Activated T-helper 1 cell treated with anti-CD3 and anti-CD28 coated beads, Interleukin-12 subunit alpha, Interleukin-12 subunit beta, Interleukin-2, Interleukin-4 antibody, amounts not matched to agents 30 ng/mL and 10 ng/mL and 1 ng/mL, durations not matched to agents 14 hours and 24 hours and 36 hours (primary cell): ENCODE measurements at places on chromosomes 16 and 17. TPM values are rescaled to one million over a fixed set of nuclear protein-coding genes. Genes with fewer than 3 reads are reported as not detected.
A peak's percentile ranks its signal among the peaks of the same experiment; 100 is the strongest.

MPP3 gene
- total RNA-seq, result 0.22 and 0.47 TPM in 2 replicates

C16orf92 gene
- total RNA-seq, result not detected in 2 replicates

DNA sequence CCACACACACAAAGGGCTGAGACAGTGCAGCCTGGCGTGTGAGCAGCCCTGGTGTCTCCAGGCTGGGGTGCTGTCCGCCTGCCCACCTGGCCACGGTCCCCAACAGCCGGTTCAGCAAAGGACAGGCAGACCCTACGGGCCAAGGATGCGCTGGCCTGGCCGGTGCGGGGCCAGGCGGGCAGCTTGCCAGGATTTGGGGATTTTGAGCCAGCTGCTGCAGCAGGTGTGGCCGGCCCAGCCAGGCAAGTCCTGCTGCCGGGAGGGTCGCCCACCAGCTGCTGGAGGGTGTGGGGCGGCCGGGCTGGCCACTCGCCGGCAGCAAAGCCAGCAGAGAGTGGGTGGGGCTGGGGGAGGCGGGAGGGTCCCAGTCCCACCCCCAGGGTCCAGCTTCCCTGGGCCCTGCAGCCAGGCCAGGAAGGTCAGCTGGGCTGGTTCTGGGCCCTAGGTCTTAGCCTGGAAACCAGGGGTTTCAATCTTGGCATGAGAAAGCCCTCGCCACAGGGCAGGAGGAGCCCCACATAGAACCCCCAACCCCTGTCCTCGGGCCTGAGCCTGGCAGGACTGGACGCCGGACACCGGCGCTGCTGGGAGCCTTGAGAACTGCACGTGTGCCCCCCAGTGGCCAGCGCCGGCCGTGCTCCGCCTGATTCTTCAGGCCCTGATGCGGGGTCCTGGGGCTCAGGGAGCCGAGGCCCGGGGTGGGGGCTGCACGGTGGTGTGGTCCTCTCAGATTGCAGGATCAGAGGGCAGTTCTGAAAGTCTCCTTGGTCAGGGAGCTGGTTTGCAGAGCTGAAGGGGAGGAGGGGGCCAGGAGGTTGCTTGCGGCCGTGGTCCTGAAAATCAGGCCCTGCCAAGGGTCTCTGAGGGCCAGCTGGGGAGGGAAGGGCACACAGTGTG lies 17.6 kb upstream of the SSTR5 start:
- DNase-seq, result no peak

DNA sequence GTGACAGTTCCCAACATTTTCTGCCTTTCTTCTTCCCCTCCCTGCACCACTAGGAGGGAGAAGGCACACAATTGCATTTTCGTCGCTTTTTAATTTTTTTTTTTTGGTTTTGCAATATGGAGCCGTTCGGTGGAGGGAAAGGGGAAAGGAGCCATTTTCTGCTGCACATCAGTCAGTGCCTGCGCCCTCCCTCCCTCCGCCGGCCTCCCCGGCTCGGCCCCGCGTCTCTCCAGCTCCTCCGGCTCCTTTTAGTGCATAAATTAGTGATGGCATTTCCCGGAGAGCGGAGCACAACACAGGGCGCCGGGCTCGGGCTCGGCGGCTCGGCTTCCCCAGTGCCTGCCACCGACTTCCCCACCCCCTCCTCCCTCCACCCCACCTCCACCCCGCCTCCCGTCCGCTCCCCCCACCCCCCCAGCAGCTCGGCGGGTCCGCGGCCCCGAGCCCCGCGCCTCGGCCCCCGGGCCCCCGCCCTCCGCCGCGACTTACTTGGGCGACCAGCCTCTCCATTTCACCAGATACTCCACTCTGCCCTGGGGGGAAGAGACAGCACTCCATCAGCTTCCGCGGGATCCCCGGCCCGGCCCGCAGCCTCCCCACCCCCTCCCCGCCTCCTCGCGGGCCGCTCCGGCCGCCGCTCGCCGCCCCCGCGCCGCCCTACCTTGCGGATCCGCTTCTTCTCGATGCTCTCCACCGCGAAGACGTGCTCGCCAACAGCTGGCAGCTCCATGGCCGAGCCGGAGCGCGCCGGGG lies 542 bp downstream of the CBX4 start:
- DNase-seq, result peak; percentile 51

GRCh38 chr17:75488693-75489510 lies 26.4 kb downstream of the CASKIN2 start:
- DNase-seq, result no peak

- no peak for DNase-seq
Observed at GRCh38 chr16:22816475-22816874, 2.5 kb downstream of the HS3ST2 start.

- no peak for DNase-seq
Observed at GRCh38 chr16:28602529-28602928, 5.7 kb upstream of the SULT1A2 start.

DNA sequence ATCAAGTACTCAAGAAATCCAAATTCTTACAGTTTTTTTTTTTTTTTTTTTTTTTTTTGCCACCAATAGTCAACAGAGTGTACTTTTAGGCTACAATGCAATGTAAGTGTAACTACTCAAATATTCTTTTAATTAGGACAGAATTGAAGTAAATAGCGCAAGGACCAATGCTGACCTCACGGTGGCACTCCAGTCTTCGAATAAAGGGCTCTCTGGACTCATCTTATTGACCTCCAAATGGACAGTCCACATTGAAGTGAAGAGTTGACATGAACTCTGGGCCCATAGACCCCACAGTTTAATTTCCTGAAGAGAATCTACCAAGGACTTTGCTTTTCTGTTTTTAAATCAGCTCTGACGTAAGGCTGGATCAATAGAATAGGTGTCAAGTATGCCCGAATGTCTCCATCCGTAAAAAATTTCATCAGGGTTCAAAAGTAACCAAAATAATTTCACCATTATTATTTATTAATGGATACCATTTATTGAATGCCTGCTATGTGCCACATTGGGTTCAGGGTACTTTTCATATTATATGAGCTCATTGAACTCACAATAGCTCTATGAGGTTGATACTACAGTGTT lies 7.3 kb upstream of the DDX52 start:
- no peak for DNase-seq

DNA sequence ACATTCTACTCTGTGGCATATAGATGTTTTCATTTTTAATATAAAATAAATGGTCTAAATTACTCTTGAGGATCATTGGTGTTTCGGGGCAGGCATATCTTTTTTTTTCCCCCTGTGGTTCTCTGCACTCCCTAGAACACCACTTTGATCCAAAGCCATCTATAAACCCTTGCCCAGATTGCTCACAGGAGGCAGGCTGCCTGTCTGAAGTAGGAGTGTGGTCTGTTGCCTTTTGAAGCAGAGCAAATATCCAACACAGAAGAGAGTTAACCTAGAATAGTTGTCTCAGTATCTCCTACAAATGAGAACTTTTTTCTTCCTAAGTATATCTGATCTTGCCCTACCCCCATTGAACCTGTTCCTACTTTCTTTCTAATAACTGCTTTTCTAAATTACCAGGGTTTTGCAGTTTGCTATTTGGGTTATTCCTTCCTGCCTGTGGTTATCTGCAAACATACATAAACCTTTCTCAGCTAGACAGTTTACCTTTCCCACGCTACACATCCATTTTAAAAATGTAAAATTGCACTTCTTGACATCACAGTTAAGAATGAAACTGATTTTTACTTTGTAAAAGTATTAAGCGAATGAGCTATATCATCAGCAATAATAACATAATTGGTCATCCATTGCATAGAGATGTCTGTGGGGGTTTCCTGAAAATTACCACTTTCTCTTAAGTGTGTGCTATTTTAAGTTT lies 4.7 kb upstream of the CMTM1 start:
- no peak for DNase-seq

RUNDC3A gene
- 0.13 and 0.22 TPM in 2 replicates for total RNA-seq

MBTD1 gene
- 12.0 and 14.2 TPM in 2 replicates for total RNA-seq

DNA sequence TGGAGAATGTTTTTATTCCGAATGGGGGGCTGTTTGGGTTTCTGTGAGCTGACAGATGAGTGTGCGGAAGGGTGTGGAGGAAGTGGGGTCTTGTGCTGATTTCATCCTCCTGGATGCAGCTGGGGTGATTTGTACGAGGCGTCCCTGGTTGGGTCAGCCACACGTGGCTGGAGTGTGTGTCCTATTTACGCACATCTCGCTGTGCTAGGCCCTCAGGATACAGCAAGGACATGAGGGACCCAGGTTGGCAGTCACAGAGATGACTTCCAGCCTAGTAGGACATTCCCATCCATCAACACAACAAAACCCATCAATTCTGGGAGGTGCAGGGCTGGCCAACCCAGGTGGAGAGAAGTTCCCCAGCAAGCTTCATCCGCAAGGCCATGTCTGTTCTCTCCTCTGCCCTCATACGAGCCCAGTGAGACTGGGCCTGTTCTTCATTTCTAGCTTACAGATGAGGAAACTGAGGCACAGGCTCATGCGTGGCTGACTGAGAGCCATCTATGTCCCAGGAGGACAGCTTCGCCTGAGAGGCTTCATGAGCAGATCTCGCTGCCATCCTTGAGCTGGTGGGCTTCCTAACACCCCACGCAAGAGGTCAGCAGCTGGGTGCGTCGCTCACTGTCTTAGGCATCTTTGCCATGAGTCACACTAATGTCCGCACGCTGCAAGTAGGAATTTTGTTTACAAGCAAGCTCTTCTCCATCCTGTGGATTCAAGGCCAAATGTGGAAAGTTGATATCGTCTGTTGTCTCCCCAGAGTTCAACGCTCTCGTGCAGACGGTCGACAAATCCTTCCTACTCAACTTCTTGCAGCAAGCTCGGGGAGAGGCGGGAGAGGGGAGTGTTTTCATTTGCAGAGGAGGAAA lies 24.4 kb downstream of the IRF8 start:
- no peak for DNase-seq

- no peak for DNase-seq
Observed at GRCh38 chr17:82129095-82129494, 31.1 kb upstream of the FASN start.

DNA sequence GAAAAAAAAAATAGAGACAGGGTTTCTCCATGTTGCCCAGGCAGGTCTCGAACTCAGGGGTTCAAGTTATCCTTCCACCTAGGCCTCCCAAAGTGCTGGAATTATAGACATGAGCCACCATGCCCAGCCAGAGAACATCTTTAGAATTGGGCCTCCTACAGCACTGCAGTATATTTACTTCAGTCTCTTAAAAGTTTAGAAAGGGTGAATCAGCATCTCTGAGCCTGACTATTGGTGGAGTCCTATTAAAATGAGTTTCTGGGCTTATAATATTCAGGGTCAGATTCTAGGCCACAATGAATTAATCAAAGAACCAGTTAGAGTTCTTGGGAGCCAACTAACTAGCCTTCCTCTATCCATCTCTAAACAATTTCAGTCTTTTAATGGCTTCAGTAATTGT lies 22.8 kb downstream of the TADA2A start:
- no peak for DNase-seq

KRTAP9-4 gene
- not detected in 2 replicates for total RNA-seq

KREMEN2 gene
- total RNA-seq, result 0.10 and 0.18 TPM in 2 replicates

DNA sequence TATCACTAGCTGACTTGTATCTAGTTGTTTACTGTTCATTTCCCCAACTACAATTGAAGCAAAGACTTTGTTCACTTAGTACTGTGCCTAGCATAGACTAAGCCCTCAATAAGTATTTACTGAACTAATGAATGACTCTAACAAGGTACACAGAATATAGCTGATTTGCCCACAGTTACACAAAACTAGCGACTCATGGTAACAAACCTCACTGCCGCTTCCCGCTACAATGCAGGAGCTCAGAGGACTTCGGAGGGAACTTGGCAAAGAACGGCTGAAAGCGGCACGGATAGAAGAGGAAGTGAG lies 524 bp downstream of the EFTUD2 start:
- DNase-seq, result peak; percentile 15

GLTPD2 gene
- total RNA-seq, result not detected in 2 replicates

- no peak for DNase-seq
Observed at GRCh38 chr16:72944757-72945485, 103.0 kb downstream of the ZFHX3 start.

MRPL45 gene
- 41.8 and 43.1 TPM in 2 replicates for total RNA-seq

GRCh38 chr16:47613251-47613650 lies 152.1 kb downstream of the PHKB start:
- no peak for DNase-seq

- no peak for DNase-seq
Observed at GRCh38 chr17:77422104-77422747, 281.5 kb downstream of the SEC14L1 start.

XPO6 gene
- 213 and 225 TPM in 2 replicates for total RNA-seq

GRCh38 chr16:54846766-54847165 lies 83.9 kb upstream of the IRX5 start:
- DNase-seq, result no peak

KIFC3 gene
- total RNA-seq, result 0.93 and 0.96 TPM in 2 replicates

DNA sequence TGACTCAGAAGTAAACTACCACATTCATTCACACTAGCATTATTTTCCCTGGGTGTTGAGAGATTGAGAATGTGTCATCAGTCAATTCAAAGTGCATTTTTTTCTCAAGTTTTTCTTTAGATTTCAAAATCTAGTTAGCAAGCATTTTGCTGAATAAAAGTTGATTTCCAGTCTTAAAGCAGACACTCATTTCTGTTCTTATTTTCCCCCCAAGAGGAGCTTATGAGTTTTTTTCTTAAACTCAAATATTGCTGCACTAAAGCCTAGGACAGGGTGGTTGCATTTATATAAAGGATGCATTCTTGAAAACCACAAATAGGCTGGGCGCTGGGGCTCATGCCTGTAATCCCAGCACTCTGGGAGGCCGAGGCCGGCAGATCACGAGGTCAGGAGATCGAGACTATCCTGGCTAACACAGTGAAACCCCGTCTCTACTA lies 15.3 kb downstream of the CDH3 start:
- no peak for DNase-seq

GRCh38 chr17:19812407-19812806 lies 55.3 kb downstream of the ULK2 start:
- DNase-seq, result no peak
